ENCODE measurements at places on chromosomes 4 and X.

- DNase-seq = no peak
Measured at GRCh38 chrX:49862093-49862492, 17.2 kb upstream of the USP27X start.

DNA sequence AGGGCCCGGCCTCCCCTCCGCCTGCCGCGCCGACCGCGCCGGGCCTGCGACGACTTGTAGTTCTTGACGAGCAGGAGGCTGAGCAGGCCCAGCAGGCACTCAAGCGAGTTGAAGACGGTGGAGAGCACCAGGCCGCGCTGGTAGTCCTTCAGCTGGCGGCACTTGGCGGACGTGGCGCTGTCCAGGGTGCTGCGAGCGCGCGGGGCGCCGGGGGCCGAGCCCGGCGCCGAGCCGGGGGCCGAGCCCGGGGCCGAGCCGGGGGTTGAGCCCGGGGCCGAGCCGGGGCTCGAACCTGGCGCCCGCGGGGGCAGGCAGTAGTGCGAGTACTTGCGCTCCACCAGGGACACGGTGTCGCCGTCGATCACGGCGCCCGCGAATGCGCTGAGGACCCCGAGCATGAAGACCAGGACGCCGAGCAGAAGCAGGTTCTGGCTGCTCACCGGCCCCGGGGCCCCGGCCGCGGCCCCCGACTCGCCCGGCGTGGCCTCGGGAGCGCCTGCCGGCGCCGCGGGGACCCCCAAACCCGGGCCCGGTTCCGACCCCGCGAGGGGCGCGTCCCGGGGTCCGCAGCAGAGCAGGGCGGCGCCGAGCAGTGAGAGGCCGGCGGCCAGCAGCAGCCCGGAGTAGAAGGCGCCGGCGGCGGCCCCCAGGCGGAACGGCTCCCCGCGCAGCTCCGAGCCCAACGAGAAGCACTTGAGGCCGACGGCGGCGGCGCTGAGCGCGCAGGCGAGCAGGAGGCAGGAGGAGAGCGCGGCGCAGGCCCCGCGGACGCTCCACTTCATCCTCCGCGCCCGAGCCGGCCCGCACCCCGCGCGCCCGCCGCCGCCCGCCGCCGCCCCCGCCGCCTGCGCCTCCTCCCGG, 584 bp downstream of the TMEM271 start:
- DNase-seq = peak; percentile 85

- no peak for DNase-seq
Measured at GRCh38 chrX:28851871-28852270, 264.6 kb downstream of the IL1RAPL1 start.

DNA sequence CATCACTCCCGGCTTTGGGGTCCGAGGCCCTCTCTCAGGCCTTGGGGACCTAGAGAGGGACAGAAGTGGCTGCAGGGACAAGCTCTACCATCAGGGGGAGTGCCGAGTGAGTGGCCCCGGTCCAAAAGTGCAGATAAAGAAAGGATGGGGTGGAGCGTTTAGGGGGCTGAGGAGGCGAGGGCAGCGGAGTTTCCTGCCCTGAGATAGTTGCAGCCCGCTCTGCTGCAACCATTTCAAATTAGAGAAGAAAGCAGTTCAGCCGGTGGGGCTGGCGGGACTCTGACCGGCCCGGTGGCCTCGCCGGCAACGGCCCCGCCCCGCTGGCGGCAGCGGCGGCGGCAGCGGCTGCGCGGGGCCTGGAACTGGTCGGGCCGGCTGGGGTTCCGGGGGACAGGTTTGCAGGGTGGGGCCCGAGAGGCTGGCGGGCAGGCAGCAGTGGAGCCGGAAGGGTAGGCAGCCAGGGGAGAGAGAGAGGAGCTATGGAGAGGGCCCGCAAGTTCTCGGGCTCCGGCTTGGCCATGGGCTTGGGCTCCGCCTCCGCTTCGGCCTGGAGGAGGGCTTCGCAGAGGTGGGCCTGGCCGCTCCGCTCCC, 7.6 kb downstream of the DLG3 start:
- DNase-seq = peak; percentile 73

Data from H1 (cell line).